Esophagus mucosa (tissue), 1 donor: ENCODE measurements at places on chromosomes 16 and 17. TPM values are rescaled to one million over a fixed set of nuclear protein-coding genes. Genes with fewer than 3 reads are reported as not detected.
A peak's percentile ranks its signal among the peaks of the same experiment; 100 is the strongest.

Gene TBC1D26
- total RNA-seq: not detected

Gene TBX6
- total RNA-seq: 3.6 TPM

Gene HAS3
- 72.2 TPM for total RNA-seq

- ATAC-seq: peak; percentile 61
Observed at GRCh38 chr17:39018267-39019134, 51.3 kb upstream of the FBXO47 start.

DNA sequence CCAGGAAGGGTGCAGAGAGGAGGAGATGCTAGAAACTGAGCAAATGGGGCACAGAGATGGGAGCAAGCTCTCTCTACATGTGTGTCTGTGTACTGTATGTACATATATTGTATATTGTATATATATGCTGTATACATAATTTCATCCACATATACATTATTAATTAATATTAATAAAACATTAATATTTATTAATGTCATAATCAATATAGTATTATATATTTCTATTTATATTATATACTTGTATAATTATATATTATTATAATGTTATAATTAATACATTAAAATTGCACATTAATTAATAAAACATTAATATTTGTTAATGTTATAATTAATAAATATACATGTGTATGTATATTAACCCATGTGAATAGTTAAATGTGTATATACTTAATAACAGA is 31.5 kb upstream of the FOXF1 start:
- no peak for ATAC-seq

GRCh38 chr17:50832864-50833381 is 2.5 kb upstream of the WFIKKN2 start:
- ATAC-seq: no peak
